Activated T-helper 1 cell treated with Interleukin-2 at 50 U/mL for 16 hours (primary cell): ENCODE measurements at places on chromosomes 11 and 22.

GRCh38 chr11:45454917-45455401, 168.8 kb upstream of the SYT13 start:
- DNase-seq: no peak

GRCh38 chr11:70080763-70081162, 2.6 kb downstream of the ANO1 start:
- no peak for DNase-seq

DNA sequence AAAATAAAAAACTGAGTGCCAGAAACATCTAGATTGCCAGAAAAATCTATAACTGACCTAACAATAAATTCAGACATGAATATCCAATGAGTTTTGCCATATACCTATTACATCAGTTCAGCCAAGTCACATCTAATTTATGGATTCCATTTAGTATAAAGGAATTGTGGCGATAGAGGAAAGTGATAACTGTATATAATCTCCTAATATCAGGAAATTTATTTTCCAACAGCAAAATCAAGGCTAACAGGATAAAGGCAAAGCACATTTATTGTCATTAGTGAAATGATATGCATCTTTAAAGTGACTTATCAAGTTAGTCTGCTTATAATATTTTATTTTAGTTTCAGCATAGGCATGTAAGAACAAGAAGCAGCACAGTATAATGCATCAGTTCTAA, 298.2 kb upstream of the PITPNB start:
- no peak for DNase-seq

DNA sequence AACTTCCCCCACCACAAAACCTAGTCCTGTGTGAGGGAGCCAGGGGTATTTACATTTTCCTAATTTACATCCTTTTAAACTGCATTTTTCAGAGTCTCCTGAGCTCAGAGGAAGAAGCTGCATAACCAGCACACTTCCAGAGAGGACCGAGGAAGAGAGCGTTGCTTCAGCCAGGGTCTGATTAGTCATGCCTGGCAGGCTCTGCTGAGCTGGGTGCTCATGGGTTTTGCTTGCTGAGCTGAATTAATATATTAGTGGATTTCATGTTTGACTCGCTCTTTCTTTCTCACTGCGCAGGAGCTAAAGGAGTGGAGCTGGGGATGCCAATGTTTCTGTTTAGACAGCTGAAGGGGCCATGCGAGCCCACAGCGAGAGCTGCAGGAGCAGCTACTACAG, 539.3 kb upstream of the B3GAT1 start:
- no peak for DNase-seq

- no peak for DNase-seq
These were observed 84.1 kb downstream of the DGCR2 start for GRCh38 chr22:19038164-19038546.

GRCh38 chr22:33842421-33843094, 77.7 kb downstream of the LARGE1 start:
- no peak for DNase-seq

GRCh38 chr22:36961626-36962025, 48.2 kb downstream of the CSF2RB start:
- no peak for DNase-seq

DNA sequence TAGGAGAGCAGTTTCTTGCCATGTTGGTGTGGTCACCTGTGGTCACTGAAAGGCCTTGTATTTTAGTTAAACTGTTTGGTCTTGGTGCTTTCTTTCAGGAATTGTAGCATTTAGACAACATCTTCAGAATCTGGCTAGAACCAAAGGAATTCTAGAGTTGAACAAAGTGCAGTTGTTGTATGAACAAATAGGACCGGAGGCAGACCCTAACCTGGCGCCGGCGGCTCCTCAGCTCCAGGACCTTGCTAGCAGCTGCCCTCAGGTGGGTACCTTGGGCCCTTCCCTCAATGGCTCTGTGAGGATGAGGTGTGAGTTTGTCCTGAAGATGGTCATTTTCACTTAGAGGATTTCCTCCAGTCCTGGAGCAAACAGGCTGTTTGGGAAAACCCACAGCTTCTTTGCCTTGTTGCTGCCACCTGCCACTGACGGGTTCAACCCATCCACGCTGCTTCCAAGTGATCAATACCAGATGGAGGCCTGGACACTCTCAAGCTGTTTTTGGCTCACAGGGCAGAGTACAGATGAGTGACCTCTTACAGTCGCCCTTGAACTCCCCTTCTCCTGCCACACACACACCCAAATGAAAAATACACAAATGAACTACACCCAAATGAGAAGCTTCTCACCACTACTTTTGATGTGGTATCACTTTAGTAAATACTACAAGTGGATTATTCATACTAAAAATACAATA, 45.2 kb downstream of the PPP2R1B start:
- no peak for DNase-seq
